ENCODE measurements at places on chromosomes 4 and X. TPM values are rescaled to one million over a fixed set of nuclear protein-coding genes. Genes with fewer than 3 reads are reported as not detected.

ERAS gene
- not detected for total RNA-seq

TRMT10A gene
- 10.1 TPM for total RNA-seq

TIGD4 gene
- 1.8 TPM for total RNA-seq

POLA1 gene
- total RNA-seq = 22.8 TPM

CENPE gene
- total RNA-seq = 14.1 TPM

DHRSX gene
- 34.2 TPM for total RNA-seq

HPSE gene
- 87.8 TPM for total RNA-seq

SLC10A4 gene
- total RNA-seq = 2.8 TPM

DOK7 gene
- 0.72 TPM for total RNA-seq

TMEM144 gene
- 12.8 TPM for total RNA-seq

C4orf36 gene
- total RNA-seq = 2.5 TPM

TLR6 gene
- 0.56 TPM for total RNA-seq

CSAG3 gene
- 0.40 TPM for total RNA-seq

UTP3 gene
- total RNA-seq = 29.1 TPM

RBMX gene
- total RNA-seq = 369 TPM

ATP6AP2 gene
- total RNA-seq = 160 TPM

CENPC gene
- total RNA-seq = 24.3 TPM

CCSER1 gene
- 18.1 TPM for total RNA-seq

TNMD gene
- 2.3 TPM for total RNA-seq

DTHD1 gene
- not detected for total RNA-seq

CLIC2 gene
- total RNA-seq = 1.3 TPM

CCKAR gene
- 4.3 TPM for total RNA-seq

SLC16A2 gene
- total RNA-seq = 10.0 TPM

SPON2 gene
- total RNA-seq = 8.8 TPM

ETDB gene
- not detected for total RNA-seq

CFP gene
- total RNA-seq = 0.51 TPM

EDA gene
- total RNA-seq = 3.9 TPM

UGT2B17 gene
- total RNA-seq = not detected

SFRP2 gene
- 5.9 TPM for total RNA-seq

NHS gene
- 27.8 TPM for total RNA-seq

TENM3 gene
- total RNA-seq = 49.3 TPM

ALB gene
- total RNA-seq = 196 TPM

SHROOM3 gene
- 32.1 TPM for total RNA-seq

NLGN3 gene
- total RNA-seq = 17.9 TPM

RAI2 gene
- total RNA-seq = 5.7 TPM

MXRA5 gene
- 109 TPM for total RNA-seq

TMEM47 gene
- total RNA-seq = 23.6 TPM

MAGEA2B gene
- total RNA-seq = 1.1 TPM

SRPK3 gene
- not detected for total RNA-seq

GPM6B gene
- total RNA-seq = 17.3 TPM

ZC4H2 gene
- 21.4 TPM for total RNA-seq

NR0B1 gene
- total RNA-seq = 14.1 TPM
